ENCODE measurements at places on chromosomes 12 and 14. TPM values are rescaled to one million over a fixed set of nuclear protein-coding genes. Genes with fewer than 3 reads are reported as not detected.

The RNASE12 gene
- total RNA-seq = not detected

The CFAP54 gene
- 1.5 TPM for total RNA-seq

The LRIG3 gene
- 7.2 TPM for total RNA-seq

The EXOC3L4 gene
- total RNA-seq = 1.5 TPM

The GABARAPL1 gene
- total RNA-seq = 44.0 TPM

The GNB3 gene
- total RNA-seq = 1.9 TPM

The OASL gene
- total RNA-seq = 3.5 TPM

The CATSPERB gene
- not detected for total RNA-seq

The LRRC10 gene
- total RNA-seq = not detected

The YBX3 gene
- 283 TPM for total RNA-seq

The TAS2R14 gene
- total RNA-seq = 0.27 TPM

The WNT1 gene
- not detected for total RNA-seq

The GPR68 gene
- 0.06 TPM for total RNA-seq

The TRMT5 gene
- 19.3 TPM for total RNA-seq

The RASAL1 gene
- total RNA-seq = 0.32 TPM

The DNAH10 gene
- 0.11 TPM for total RNA-seq

The KRT83 gene
- total RNA-seq = 4.1 TPM

The TCTN2 gene
- 13.5 TPM for total RNA-seq

The POTEM gene
- total RNA-seq = not detected

The BEST3 gene
- 0.67 TPM for total RNA-seq

The DENR gene
- 69.9 TPM for total RNA-seq

The TMEM119 gene
- 0.14 TPM for total RNA-seq

The IKZF4 gene
- total RNA-seq = 2.8 TPM

The GRIP1 gene
- 3.3 TPM for total RNA-seq

The LRRC74A gene
- total RNA-seq = not detected

The PLA2G1B gene
- not detected for total RNA-seq

The NEUROD4 gene
- total RNA-seq = not detected

The RPS6KA5 gene
- total RNA-seq = 4.0 TPM

The SPPL3 gene
- total RNA-seq = 54.0 TPM

The RNASE3 gene
- total RNA-seq = not detected

The INHBC gene
- total RNA-seq = not detected

The SLCO1B1 gene
- 0.49 TPM for total RNA-seq

The TCL1A gene
- total RNA-seq = not detected

The HHIPL1 gene
- 0.17 TPM for total RNA-seq

The SPX gene
- 1.5 TPM for total RNA-seq

The ACOT6 gene
- total RNA-seq = not detected

The CLEC12A gene
- not detected for total RNA-seq

The TMEM253 gene
- 0.52 TPM for total RNA-seq

The PAPLN gene
- total RNA-seq = 10.8 TPM

The B4GALNT3 gene
- 1.0 TPM for total RNA-seq

The CCDC175 gene
- not detected for total RNA-seq

The TMCC3 gene
- 1.0 TPM for total RNA-seq

The EEA1 gene
- total RNA-seq = 6.7 TPM

The FGF23 gene
- total RNA-seq = not detected

The INHBE gene
- total RNA-seq = 0.20 TPM

The IRF2BPL gene
- 22.4 TPM for total RNA-seq

The LRTM2 gene
- total RNA-seq = not detected

The MANSC1 gene
- 3.8 TPM for total RNA-seq

The SLC6A12 gene
- total RNA-seq = 1.0 TPM

Measured in A549 treated with DMSO at 1 μM for 4 hours (cell line).